Cardiac fibroblast (primary cell): ENCODE measurements at places on chromosomes 16 and 17.

GRCh38 chr17:29667969-29668368 lies 45.3 kb upstream of the CORO6 start:
- DNase-seq, result no peak

DNA sequence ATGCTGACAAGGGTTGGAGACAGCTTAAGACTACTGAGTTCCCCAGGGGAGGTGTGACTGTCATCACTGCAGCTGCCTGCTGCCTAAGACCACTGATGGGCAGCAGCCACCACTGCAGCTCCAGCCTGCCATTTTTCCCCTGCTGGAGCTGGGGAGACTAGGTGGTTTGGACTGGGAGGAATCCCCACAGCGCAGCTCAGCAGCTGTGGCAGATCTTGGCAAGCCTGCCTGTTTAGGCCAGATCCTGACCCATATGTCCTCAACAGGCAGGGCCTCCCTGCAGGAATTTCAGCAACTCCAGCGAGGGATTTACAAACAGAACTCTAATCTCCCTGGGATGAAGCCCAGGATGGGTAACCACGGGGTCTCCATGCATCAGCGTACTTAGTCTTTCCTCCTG lies 356.4 kb upstream of the TOM1L1 start:
- DNase-seq, result no peak

- no peak for DNase-seq
These were observed 35.4 kb downstream of the WSCD1 start for GRCh38 chr17:6105649-6106007.

GRCh38 chr16:28062847-28063521 lies 530 bp downstream of the GSG1L start:
- DNase-seq, result no peak

DNA sequence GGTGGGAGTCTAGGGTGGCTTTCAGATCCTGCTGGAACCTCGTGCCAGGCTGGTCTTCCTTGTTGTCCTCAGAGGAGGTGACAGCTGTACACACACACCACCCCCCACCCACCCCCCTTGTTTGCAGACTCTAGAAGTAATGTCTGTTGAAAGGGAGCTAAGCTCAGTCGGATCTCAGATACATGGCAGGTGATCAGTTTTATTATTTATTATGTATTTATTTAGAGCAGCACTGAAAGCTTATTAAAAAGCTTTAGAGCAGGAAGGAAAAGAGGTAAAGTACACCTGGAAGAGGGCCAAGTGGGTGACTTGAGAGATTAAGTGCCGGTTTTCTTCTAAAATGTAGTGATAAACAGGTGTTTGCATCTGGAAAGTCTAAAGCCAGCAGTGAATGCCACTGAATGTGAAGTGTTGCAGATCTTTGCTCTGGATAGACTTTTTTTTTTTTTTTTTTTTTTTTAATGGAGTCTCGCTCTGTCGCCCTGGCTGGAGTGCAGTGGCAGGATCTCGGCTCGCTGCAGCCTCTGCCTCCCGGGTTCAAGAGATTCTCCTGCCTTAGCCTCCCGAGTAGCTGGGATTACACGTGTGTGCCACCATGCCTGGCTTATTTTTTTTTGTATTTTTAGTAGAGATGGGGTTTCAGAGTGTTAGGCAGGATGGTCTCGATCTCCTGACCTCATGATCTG lies 40.2 kb downstream of the FOXK2 start:
- DNase-seq, result no peak

DNA sequence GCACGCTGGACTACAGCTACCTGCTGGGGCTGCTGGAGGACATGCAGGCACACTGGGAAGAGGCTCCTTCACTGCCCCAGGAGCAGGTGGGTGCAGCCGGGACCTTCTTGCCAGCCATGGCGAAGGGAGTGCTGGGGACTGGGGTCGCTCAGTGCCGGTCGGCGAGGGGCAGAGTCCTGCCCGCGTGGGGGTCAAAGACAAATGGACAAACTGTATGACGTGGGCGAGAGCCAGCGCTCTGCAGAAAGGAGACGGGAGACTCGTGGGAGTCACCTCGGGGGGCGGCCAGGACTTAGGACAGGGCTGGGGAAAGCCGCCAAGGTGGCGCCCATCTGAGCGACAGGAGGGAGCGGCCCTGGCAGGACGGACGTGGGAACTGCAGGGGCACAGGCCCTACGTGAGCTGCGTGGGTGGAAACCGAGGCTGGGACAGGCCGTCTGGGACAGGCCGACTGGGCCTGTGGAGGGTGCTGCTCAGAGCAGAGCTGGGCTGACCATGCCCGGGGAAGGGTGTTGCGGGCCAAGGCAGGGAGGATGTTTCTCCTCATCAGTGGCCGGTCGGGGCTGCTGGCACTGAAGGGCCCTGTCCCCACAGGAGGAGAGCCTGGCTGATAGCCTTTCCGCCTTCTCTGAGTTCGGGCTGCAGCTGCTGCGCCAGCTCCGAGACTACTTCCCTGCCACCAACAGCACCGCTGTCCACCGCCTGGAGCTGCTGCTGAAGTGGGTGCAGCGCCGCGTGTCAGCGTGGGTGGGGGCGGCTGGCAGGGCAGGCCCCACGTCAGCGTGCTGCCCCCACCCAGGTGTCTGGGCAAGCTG lies 8.0 kb downstream of the TSR3 start:
- DNase-seq, result no peak

DNA sequence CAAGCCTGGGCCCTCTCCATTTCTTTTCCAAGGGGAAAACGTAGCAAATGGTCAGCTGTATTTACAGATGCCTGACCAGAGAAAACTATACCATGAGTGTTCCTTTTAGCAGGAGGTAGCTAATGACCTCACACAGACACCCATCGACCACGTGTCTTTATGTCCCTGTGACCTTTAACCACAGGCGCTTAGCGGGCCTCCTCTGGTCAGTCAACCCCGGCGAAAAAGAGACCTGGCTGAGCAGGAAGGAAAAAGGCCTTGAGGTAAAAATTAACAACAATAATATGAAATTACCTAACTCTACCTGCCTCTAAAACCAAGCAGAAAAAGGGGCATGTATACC lies 9.1 kb downstream of the NUDT16L1 start:
- DNase-seq, result no peak

DNA sequence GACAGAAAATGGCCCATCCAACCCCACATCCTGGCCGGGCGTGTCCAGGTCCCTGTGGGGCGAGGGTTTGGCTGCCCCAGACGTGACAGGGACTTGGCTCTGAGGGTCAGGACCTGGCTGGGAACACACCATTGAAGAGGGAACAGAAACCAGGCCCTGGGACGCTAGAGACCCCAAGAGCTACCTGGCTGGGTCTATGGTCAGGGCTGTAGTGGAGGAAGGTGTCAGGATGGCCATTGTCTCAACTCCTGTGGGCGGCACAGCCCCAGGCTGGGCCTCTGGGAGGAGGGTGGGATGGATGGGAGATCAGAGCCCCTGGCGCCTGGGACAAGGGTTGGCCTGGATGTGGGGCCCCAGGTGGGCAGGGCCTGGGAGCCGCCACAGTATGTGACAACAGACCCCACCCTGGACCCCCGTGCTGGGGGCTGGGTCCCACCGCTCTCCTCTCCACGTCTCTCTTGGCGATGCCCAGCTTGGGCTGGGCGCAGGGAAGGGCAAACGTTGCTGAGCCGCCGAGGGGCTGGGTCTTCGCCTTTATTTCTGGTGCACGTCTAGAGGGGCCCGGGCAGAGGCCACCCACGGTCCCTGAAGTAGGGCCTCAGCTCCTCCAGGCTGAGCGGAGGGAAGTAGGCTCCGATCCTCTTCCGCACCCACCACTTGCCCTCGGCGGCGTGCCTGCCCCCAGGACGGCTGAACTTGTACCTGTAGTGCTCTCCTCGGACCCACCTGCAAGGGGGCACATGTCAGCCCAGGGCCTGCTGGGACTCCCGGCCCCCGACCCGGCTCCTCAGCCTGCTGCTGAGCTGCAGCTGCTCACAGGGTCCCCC lies 53.7 kb upstream of the GNG13 start:
- no peak for DNase-seq

- DNase-seq, result peak; percentile 70
These were observed 5.0 kb downstream of the CORO6 start for GRCh38 chr17:29617481-29618271.

DNA sequence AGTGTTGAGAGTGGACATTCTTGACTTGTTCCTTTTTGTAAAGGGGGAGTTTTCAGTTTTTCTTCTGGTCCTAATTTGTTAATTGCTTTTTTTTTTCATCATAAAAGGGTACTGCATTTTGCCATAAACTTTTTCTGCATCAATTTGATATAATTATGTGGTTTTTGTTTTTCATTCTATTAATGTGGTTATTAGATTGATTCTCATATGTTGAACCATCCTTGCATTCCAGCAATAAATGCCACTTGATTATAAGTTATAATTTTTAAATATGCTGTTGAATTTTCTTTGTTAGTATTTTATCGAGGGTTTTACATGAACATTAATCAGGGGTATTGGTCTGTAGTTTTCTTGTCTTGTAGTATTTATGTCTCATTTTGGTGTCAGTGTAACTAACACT lies 87.2 kb upstream of the SMIM36 start:
- DNase-seq, result no peak

DNA sequence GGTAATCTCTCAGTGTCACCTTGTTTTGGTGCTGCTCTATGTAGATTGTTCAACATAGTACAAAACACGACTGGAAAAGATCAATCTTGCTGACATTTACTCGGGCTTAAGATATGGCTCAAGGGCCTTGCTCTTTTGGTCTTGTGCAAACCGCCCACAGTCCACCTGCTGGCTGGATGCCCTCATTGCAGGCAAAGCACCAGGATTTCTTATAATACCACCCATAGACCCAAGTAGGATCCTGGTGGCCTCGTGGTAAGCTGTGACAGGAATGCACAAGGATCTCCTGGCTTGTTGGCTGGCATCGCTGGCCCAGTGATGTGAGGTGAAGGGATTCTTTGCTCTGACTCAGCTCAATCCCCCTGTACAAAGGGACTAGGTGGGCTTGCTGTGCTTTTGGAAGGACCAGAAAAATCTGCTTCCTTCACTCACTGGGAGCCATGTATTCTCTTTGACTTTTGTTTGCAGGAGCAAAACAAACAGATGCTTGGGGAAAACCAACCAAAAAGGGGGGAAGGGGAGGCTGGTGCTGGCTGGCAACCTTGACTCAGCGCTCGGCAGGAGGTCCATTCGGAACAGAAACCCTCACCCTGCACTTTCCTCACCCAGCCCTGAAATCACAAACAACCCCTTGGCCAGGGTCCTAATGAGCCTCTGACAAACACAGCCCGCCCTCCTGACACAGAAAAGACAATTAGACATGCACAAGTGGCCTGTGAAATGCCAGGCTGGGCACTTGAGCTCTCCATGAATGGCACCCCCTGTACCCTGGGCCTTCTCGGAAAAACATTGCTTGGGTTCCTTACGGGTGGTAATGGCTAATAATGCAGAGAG lies 36.6 kb upstream of the MED9 start:
- DNase-seq, result peak; percentile 71

- no peak for DNase-seq
These were observed 11.4 kb upstream of the MC1R start for GRCh38 chr16:89907055-89907814.

GRCh38 chr17:50139950-50140885 lies 10.3 kb upstream of the SAMD14 start:
- DNase-seq, result peak; percentile 84

DNA sequence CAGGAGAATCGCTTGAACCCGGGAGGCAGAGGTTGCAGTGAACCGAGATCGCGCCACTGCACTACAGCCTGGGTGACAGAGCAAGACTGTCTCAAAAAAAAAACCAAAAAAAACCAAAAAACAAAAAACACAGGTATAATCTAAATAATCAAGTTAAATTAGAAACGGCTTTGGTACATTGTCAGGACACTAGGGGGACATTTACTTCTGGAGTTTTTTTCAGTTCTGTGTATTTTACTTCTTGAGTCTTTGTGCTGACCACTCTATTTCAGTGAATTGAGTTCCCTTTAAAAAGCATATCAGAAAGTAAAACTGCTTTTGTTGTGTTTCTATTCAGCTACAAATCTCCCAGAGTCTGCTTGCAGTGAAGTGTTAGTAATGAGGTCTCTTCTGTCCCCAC lies 36.3 kb downstream of the DHRS7B start:
- no peak for DNase-seq

DNA sequence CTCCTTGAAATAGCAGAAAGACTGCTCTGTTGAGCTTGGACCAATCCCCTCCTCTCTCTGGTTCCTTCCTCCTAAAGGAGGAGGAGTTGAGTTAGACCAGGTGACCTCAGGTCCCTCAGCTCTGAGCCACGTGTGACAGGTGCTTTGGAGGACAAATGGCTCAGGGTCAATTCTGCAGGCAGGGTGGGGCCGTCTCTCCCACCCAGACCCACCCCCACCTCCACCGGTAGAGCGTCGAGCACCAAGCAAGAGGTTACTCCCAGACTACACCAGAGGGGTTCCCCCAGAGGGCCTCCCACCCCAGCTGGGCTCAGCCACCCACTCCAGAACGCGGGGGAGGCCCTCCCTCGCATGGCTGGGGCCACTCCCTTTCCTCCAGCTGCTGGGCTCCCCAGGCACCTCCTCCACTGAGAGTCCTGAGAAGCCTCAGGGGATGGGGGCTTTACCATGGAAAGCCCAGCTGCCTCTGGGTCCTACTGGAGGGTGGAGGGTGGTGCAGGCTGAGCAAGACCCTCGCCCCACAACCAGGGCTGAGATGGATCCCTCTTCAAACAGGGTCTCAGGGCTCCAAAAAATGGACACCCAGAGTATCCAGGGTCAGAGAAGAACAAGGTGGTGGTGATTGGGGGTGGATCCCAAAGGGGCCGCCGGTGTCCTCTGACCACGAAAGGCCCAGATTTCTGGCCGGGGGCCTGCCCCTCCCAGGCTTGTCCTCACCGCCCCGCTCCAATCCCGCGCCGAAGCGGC lies 7.6 kb downstream of the MYO1C start:
- DNase-seq, result peak; percentile 58

DNA sequence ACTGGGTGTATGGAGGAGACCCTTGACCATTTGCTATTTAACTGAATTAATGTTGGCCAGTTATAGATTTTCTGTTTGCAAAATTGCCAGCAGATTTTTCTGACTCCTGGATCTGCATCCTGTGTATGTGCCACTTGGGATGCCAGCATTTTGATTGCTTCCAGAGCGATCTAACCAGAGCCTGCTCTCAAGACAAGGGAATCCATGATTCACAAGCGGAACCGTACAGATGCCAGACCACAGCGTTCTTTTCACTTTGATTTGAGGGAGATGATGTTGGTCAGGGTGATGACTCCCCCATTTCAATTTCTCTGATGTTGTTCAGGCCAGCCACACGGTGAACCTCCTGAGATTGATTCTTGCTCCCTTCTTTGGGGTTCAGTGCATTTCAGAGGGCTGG lies 228.7 kb downstream of the CDH13 start:
- no peak for DNase-seq

DNA sequence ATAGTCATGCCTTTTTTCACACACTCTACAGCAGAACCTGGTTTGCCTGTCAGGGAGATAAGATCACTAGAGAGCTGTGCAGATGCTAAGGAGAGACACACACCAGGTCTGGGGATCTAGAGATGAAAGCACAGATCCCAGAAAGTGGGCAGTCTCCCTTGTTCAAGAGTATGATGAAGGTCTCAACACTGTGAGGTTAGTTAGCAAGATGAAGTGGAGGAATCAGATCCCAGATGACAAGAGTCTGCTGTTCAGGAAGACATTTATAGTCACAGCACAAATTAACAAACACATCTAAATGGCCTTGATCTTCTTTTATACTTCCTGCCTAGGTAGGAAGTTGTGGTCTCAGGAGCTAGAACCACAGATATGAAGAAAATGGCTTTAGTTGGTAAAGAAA lies 23.4 kb upstream of the SKAP1 start:
- DNase-seq, result no peak

- DNase-seq, result no peak
These were observed 853.9 kb upstream of the EEF2KMT start for GRCh38 chr16:5951486-5951885.
